AG09319 (cell line): ENCODE measurements at places on chromosomes 16 and 17.

DNA sequence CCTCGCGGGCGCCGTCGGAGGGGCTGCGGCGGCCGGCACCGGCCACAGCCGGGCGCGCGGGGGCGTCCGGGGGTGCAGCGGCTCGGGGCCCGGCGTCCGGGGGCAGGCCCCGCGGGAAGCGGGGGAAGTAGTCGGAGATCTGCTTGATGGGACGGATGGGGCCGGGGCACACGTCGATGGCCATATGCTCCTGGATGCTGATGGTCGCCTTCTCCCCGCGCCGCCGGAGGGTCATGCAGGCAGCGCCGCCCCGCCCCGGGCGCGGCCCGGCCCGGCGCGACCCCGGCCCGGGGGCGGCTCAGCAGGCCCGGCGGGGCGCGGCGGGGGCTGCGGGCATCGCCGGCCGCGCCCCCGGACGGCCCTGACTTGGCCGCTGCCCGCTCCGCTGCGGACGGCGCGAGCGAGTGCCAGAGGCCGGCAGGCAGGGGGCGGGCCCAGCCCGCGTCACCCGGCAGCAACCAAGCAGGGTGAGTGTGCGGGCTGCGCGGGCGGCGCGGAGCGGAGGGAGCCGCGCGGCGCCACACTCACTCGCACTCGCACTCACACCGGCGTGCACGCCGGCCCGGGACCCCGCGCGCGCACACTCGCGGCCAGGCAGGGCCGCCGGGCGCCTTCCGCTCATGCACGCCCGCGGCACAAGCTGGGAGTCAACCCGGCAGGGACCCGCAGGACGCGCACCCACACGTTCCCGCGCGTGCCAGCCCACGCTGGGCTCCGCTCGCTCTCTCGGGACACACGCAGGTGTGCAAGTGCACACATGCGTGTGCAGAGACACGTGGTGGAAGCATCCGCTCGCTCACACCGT, at the start of gene DOC2B:
Gene DOC2B (minus strand): TSS at position 406 of the 805 bp plus-strand sequence. CDS start 171 bp downstream, at position 235.
- DNase-seq = no peak

DNA sequence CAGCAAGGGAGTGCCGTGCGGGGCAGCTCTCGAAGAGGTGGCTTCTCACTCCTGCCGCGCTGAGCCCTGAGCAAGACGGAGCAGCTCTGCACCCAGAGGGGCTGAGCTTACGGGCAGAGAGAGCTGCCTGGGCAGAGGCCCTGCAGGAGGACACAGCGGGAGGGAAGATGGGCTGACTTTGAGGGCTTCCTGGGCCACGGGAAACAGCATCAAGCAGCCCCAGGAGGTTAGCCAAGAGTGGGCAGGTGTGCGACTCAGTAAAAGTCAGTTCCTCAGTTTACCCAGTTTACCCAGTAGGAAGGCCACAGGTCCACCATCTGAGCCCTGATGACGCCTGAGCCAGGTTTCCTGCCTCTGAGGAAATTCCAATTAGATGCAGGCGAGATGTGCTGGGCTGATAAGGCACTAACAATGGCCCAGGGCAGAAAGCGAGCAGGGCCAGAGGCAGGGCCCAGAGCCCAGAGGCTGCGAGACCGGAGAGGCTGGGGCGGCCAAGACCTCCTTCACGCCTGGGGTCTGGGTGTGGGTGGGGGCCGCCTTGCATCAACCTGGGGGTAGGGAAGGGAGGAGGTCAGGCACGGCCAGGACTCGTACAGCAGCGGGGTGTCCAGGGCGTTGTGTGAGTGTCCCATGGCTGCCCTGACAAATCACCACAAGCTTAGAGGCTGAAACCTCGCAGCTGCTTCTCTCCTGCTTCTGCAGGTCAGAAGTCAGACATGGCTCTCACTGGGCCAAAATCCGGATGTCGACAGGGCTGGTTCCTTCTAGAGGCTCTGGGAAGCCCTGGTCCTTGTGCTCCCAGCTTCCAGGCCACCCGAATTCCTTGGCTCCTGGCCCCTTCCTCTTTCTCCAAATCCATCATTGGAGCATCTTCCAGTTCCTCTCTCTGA, 32.0 kb upstream of the CIBAR2 start:
- no peak for DNase-seq

- DNase-seq = no peak
Measured at GRCh38 chr16:67613808-67614207, 31.1 kb upstream of the CARMIL2 start.

DNA sequence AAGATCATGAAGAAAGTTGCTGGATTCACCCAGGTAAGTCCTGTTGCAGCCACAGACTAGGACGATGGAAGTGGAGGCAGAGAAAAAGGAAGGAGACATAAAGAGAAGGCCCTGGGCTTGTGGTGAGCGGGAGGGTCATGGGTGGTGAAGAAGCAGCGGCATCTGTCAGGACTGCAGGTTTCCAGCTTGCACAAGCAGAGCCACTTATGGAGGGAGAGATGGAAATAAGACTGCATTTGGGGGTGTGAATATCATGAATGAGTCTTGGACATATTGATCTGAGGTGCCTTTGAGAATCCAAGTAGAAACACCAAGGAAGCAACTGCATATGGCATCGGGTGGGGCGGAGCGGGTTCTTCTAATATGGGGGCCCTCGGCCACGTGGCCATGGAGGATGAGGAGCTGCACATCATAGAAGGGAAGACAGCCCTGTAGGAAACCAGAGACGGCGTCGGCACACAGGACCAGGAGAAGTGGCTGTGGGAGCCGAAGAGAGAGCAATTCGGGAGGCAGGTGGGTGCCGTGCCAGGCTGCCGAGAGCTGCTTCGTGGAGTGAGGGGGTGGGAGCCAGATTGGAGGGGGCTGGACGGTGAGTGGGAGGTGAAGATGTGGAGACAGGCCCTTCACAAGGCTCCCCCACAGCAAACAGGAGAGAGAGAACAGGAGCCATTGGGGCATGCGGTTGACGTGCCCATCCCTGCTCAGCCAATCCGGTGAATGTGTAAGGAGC, 243.5 kb downstream of the GSG1L start:
- no peak for DNase-seq

GRCh38 chr16:75111961-75112733, 4.4 kb downstream of the LDHD start:
- no peak for DNase-seq

DNA sequence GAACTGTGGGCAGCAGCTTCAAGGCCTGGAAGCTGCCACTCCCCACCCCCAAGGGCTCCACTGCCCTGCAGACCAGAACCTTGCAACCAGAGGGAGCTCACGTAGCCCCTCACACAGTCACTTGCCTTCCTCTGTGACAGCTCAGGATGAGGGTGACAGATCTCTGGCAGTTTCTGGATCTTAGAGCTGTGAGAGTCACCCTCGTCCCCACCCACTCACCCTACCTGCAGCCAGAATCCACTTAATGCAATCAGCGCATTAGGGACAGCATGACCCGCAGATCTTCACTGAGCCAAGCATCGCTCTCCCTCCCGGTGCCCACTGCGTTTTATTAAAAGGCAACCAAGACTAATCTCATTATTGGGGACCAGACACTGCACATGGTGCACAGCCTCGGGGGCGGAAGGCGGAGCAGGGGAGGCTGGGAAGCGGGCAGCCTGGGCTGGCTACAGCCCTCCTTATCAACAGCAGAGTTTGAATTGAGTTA, 3.5 kb downstream of the CYB561 start:
- no peak for DNase-seq

DNA sequence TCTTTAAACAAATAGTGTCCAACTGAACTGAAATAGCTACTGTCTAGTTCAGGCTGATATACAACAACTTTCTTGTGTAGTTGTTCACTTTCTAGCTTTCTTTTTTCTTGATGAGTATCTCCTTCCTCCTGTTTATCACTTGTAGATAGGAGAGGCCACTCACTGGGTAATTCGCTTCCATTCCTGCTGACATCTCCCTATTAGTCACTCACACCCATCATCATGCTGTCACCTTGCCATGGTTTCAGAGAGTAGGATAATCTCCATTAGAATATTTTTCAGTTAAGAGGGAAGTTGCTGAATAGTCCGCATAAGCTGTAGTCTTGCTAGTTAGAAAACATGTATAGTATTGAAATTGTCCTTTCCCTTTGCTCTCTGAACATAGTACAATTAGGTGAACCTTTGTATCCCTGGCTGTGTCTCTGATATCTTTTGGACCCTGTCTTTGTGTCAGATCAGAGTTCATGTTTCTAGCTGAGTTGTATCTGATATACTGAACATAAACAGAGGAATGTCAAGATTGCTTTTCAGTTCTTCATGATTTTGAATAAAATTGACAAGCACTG, 64.4 kb upstream of the RASL10B start:
- no peak for DNase-seq

GRCh38 chr17:15239491-15239890, 25.6 kb downstream of the PMP22 start:
- no peak for DNase-seq

- no peak for DNase-seq
Measured at GRCh38 chr17:76909971-76910760, 42.0 kb downstream of the MGAT5B start.

- no peak for DNase-seq
Measured at GRCh38 chr16:15855704-15856003, 1.2 kb downstream of the MYH11 start.

- no peak for DNase-seq
Measured at GRCh38 chr17:8674344-8675305, 44.1 kb upstream of the MYH10 start.

- no peak for DNase-seq
Measured at GRCh38 chr17:4304417-4305027, 40.7 kb upstream of the ANKFY1 start.

DNA sequence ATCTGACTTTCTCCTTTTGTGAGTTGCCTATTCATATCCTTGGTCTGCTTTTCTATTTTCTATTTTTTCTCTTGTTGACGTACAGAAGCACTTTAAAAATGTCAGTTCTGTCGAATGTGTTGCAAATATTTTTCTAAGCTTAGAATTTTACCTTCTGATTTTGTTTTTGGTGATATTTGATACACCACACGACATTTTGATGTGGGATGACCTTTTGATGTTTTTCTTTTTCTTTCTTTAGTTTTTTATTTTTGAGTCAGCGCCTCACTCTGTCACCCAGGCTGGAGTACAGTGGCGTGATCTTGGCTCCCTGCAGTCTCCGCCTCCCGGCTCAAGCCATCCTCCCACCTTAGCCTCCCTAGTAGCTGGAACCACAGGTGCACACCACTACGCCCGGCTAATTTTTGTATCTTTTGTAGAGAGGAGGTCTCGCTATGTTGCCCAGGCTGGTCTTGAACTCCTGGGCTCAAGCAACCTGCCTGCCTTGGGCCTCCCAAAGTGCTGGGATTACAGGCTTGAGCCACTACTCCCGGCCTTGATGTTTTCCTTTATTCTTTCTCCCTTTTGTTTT, 39.6 kb downstream of the WSB1 start:
- DNase-seq = no peak

- peak; percentile 98 for DNase-seq
Measured at GRCh38 chr16:53090591-53091411, 36.0 kb downstream of the CHD9 start.

DNA sequence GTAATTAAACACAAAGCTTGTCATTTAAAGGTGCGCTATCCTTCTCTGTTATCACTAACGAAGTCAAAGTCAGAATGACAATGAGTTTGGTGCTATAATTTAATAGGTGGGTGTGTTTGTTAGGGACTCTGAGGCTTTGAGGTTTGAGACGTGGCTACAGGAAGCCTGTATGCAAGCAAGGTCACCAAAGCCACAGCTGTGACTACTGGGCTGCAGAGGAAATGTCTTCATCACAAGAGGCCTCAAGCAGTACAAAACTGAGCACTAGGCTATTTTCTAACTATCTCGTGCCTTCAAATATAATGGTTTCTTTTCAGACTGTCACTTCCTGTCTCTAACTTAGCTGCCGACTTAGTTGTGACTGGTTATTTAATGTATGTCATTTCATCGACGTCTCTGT, 141.2 kb downstream of the AATF start:
- no peak for DNase-seq

DNA sequence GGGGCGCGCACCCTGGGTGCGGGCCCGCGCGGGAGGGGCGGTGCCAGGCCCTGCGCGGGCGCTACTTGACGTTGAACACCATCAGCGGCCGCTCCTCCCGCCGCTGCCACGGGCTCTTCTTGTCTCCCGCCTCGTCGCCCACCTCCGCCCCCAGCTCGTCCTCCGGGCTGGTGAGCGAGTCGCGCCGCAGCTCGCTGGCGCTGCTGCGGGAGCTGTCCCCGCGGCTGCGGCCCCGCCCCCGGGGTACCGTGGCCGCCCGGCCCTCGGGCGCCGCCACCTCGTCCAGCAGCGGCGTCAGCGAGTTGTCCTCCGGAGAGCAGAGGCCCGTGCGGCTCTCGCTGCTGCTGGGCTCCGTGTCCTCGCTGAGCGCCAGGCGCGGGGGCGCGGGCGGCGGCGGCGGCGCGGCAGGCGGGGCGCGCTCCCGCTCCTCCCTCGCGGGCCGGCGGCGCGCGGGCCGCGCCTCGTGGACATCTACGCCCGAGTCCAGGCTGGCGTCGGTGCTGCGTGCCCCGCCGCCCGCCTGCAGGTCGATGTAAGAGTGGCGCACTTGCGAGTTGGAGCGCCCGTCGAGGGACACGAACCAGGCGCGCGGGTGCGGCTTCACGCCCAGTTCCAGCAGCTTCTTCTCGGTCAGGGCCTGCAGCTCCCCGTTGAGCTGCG, 8.7 kb downstream of the GRN start:
- no peak for DNase-seq

DNA sequence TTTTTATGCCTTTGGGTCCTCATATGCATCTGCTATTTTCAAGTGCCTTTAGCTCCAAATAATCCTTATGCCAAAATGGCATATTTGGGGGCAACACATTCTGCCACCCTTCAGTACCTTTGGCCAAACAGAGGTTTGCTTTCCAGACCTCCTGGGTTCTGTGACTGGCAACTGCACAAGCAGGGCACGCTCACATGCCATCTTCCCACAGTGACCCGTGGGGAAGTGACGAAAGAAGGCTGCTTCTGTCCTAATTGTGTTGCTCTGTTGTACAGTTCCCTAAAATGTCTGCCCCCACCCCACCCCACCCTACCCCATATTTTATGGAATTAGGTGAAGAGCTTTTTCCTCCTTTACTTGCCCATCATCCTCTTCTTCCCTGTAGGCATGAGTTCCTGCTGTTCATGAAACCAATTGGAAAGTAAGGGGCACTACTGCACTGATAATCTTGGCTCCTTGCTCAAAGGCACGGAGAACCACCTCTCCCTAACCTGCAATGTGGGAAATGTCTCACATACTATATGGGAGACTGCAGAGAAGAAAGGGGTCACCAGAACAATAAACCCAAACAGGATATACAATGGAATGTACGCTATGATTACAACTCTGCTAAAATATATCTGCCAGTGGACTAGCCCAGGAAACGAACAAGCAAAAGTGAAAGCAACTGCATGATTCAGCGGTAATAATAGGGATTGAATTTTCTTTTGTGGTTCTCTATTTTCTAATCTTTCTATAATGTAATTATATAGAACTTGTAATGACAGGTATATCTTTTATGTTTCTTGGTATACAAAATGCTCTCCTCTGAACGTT, 3.3 kb upstream of the SLFN12L start:
- no peak for DNase-seq

- DNase-seq = no peak
Measured at GRCh38 chr16:19835968-19836421, 48.7 kb downstream of the GPRC5B start.

- no peak for DNase-seq
Measured at GRCh38 chr16:10067406-10067805, 114.8 kb downstream of the GRIN2A start.

DNA sequence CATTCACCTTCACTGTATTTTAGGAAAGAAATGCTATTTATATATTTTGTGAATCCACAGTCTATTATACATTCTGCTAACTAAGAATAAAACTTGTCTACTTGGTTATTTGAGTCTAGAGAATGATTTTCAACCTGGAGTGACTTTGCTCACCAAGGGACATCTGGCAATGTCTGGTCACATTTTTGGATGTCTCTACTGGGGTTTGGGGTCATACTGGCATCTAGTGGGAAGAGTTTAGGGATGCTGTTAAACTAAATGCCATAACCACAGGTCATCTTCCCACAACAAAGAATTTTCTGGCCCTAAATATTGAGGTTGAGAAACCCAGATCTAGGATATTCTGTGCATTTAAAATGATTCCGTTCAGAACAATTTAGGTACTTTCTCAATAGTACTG, 26.0 kb downstream of the KCNJ16 start:
- DNase-seq = no peak
